ENCODE measurements at places on chromosomes 12 and 14. TPM values are rescaled to one million over a fixed set of nuclear protein-coding genes. Genes with fewer than 3 reads are reported as not detected.

- H3K4me1 ChIP-seq: no peaks in the 10 kb centered on the region
- DNase-seq: no peak
- peaks cover 22% of the 10 kb centered on the region for H3K27me3 ChIP-seq
- no peak overlapping the region for H3K27ac ChIP-seq
- H3K36me3 ChIP-seq: no peaks in the 10 kb centered on the region
Observed at GRCh38 chr14:105196265-105196960, 15.3 kb upstream of the NUDT14 start.

DNA sequence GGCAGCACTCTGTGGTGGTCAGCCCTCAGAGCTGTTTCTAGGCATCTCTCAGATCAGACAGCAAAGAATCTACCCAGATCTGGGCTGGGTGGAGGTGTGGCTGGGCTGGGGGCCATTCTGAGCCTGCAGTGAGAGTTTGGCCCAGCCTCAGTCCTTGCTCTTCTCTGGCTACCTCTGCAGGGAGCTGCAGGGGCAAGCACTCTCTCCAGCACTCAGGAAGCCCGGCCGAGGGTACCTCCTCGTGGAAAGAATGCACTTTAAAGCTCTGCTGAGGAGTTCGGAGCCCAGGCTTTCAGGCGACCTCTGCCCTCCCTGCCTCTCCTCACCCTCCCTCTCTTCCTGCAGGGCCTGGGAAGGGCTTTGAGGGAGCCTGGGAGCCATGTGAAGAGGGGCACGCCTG, 31.2 kb downstream of the IL31 start:
- no peak for DNase-seq
- H3K36me3 ChIP-seq: no peaks in the 10 kb centered on the region
- no peak overlapping the region for H3K4me3 ChIP-seq
- no peak overlapping the region for H3K27ac ChIP-seq
- no peaks in the 10 kb centered on the region for H3K4me1 ChIP-seq
- no peaks in the 10 kb centered on the region for H3K27me3 ChIP-seq

- H3K36me3 ChIP-seq: no peaks in the 10 kb centered on the region
- H3K27me3 ChIP-seq: no peaks in the 10 kb centered on the region
- no peaks in the 10 kb centered on the region for H3K4me1 ChIP-seq
- DNase-seq: no peak
- no peak overlapping the region for H3K4me3 ChIP-seq
Observed at GRCh38 chr12:128140551-128140950, 126.4 kb upstream of the TMEM132C start.

GRCh38 chr12:97300431-97300830, 162.2 kb upstream of the RMST start:
- H3K27ac ChIP-seq: no peak overlapping the region
- H3K4me3 ChIP-seq: no peak overlapping the region
- no peaks in the 10 kb centered on the region for H3K27me3 ChIP-seq
- no peak for DNase-seq
- no peaks in the 10 kb centered on the region for H3K4me1 ChIP-seq
- no peaks in the 10 kb centered on the region for H3K36me3 ChIP-seq

- DNase-seq: peak; percentile 90
- H3K27ac ChIP-seq: no peak overlapping the region
- no peaks in the 10 kb centered on the region for H3K36me3 ChIP-seq
- no peak overlapping the region for H3K4me3 ChIP-seq
- no peaks in the 10 kb centered on the region for H3K27me3 ChIP-seq
Observed at GRCh38 chr12:70876952-70877351, 43.6 kb downstream of the PTPRR start.

DNA sequence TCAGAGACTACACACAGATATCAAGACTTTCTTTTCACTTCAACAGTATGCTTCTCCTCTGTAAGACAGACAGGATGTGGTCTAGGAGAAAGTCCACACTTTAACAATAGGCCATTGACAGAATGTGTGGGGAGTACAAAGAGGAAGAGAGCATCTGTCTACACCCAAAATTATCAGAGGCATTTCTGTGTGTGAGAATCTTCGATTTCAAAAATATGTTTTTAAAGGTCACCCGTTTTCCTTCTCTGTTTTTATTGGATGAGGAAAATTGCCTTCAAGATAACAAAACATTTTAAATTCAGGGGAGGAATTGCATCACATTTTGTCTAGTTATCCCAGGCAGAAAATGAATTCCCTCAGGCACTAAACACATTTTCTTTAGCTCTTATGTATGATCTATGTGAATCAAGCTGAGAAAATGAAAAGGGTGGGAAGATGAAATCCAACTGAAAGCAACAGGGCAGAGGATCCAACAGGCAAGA, 16.4 kb downstream of the NAV3 start:
- peaks cover 36% of the 10 kb centered on the region for H3K4me1 ChIP-seq
- peaks cover 21% of the 10 kb centered on the region for H3K27me3 ChIP-seq
- H3K36me3 ChIP-seq: no peaks in the 10 kb centered on the region
- peak overlapping the region; percentile 71 for H3K27ac ChIP-seq
- peak; percentile 43 for DNase-seq

GRCh38 chr14:47044841-47045240, 393.3 kb upstream of the RPL10L start:
- no peaks in the 10 kb centered on the region for H3K27me3 ChIP-seq
- no peaks in the 10 kb centered on the region for H3K36me3 ChIP-seq
- H3K4me1 ChIP-seq: no peaks in the 10 kb centered on the region
- H3K27ac ChIP-seq: no peak overlapping the region
- DNase-seq: no peak

DNA sequence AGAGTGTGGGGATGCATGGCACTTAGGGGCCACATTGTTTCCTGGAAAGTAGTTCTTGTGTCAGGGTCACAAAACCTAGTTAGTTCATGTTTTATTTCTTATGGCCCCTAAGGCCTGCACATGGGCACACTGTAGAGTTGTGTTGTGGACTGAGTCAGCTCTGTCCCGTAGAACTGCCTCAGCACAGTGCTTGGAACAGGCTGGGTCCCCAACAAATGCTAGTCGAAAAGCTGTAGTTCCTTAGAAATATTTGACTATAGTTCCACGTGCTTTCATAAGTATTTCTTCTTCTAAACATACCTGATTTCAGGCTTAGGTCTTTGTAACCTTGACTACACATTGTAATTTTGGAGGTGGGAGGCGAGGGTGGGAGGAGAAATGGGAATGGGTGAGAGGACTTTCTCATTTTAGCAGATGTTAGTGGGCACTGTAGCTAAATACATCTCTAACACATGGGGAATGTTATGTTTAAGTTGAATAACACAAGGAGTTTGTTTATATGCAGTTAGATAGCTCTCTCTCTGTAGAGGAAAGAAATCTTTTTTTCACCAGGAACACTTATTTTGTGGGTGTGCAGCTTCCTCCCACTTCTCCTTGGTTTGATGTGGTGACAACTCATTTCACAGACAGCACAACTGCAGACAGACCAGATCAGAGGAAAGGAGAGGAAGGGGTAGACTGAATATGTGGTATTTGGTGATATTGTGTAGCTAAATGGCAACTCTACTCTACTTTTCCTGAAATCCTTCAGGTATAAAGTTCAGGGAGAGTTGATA, 39.5 kb upstream of the DACT1 start:
- 0 out of 2 replicates have a peak, but pooled peaks cover 7% of the 10 kb centered on the region for H3K27me3 ChIP-seq
- no peaks in the 10 kb centered on the region for H3K36me3 ChIP-seq

DNA sequence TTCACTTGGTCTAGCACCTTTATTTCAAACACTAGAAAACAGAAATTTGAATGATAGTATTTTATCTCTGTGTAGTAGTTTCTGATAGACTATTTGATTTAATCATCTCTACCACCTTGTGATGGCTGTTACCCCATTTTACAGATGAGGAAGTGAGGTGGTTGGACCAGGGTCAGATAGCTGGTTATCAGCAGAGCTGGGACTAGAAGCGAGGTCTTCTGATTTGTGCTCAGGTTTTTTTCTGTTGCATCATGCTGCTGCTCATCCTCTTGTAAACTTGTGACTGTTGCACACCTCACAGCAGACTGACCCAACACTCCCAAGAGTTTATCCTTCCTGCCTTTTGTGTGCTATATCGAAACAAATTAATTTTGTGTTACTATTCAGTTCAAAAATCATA, 10.1 kb upstream of the MANSC4 start:
- peaks cover 14% of the 10 kb centered on the region for H3K4me1 ChIP-seq
- DNase-seq: no peak
- H3K27ac ChIP-seq: no peak overlapping the region
- H3K4me3 ChIP-seq: no peak overlapping the region
- H3K27me3 ChIP-seq: no peaks in the 10 kb centered on the region
- H3K36me3 ChIP-seq: peaks cover 20% of the 10 kb centered on the region

DNA sequence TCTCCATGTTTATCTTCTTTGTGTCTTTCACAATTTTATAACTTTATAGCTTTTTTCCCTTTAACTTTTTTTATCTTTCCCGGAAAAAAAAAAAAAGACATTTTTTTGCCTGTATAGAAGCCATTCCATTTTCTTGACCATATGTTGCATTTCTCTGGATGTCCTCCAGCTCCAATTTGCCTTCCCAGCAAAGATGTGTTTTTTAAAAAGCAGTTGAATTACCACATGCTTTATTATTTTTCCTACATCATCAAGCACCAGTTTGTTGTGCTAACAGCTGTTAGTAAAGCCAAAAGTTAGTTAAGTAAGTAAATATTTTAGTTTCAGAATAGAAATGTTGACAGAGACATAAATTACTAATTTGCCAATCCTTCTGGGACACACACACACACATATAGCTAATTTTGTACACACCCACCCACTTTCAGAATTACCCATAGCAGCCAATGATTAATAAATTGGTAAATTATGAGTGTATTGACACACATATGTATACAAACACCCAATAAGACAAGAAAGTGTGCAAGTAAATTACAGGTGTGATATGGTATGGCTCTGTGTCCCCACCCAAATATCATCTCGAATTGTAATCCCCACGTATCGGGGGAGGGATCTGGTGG, 118.3 kb downstream of the SLC38A6 start:
- no peak overlapping the region for H3K4me3 ChIP-seq
- no peak overlapping the region for H3K27ac ChIP-seq
- no peaks in the 10 kb centered on the region for H3K27me3 ChIP-seq
- peaks cover 28% of the 10 kb centered on the region for H3K4me1 ChIP-seq

DNA sequence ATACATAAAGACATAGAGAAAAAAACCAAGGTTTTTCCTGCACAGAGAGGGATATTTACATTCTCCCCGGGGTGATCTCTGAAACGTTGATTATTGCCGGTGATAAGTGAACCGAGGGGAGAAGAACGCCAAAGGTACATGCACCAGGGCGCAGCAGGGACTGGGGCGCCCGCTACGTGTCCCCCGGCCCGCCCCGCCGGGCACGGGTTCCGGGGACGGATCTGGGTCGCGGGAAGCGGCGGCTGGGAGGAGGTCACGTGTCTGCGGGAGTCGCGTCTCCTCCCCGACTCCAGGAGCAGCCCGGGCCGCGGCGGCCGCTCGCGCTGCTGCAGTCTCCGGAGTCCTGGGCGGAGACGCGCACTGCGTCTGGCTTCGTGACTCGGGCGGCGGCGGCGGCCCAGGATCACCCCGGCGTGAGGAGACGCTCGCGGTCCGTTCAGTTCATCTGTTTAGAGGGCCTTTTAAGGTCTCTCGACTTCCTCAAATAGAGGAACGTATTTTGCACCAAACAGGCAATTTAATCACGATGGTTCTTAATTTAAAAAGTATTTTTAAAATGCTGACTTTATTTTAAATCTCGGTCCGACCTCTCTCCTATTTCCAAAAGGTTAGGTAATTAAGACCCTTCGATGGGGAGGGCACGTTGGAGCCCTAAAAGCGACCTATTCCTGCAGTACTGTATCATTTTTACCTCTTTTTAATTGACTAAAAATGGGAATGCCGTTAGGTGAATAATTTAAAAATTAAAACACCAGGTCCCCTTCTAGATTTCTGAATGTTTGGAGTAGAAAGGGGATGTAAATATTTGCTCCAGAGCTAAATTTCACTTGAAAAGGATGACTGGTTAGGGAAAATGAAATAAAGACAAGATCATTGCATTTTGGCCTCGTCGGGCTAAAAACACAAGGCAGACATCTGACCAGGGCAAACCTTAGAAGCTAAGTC, 1.8 kb upstream of the BHLHE41 start:
- H3K27ac ChIP-seq: peak overlapping the region; percentile 84
- DNase-seq: peak; percentile 94
- H3K4me1 ChIP-seq: peaks cover 25% of the 10 kb centered on the region
- no peaks in the 10 kb centered on the region for H3K36me3 ChIP-seq

DNA sequence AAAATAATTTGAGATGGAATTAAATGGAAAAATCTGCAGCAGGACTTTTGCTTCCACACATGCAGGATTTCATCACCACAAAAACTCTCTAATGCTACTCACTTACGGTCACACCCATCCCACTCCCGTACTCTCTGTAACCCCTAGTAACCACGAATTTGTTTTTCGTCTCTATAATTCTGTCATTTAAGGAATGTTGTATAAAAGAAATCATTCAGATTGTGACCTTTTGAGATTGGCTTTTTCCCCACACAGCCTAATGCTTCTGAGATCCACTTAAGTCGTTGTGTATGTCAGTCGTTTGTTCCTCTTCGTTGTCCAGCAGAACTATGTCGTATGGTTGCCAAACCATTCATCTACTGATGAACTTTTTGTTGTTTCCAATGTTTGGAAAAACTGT, 19.8 kb upstream of the PZP start:
- peak; percentile 3 for DNase-seq
- H3K27me3 ChIP-seq: peaks cover under 1% of the 10 kb centered on the region
- no peaks in the 10 kb centered on the region for H3K4me1 ChIP-seq
- H3K27ac ChIP-seq: no peak overlapping the region
- H3K36me3 ChIP-seq: no peaks in the 10 kb centered on the region

TAS2R31 gene
- 0.97 TPM for total RNA-seq

HOXC9 gene
- total RNA-seq: 2.5 TPM

PUS1 gene
- 13.9 TPM for total RNA-seq

DYRK2 gene
- total RNA-seq: 25.4 TPM

SERPINA5 gene
- total RNA-seq: not detected

APPL2 gene
- total RNA-seq: 83.0 TPM

NOP9 gene
- 23.7 TPM for total RNA-seq

INSM2 gene
- total RNA-seq: not detected

SYCP3 gene
- total RNA-seq: not detected

RNF212B gene
- not detected for total RNA-seq

ASCL1 gene
- not detected for total RNA-seq
